ENCODE measurements at places on chromosomes 6 and 20. TPM values are rescaled to one million over a fixed set of nuclear protein-coding genes. Genes with fewer than 3 reads are reported as not detected.
A peak's percentile ranks its signal among the peaks of the same experiment; 100 is the strongest.

GRCh38 chr20:47252879-47253307, 103.6 kb downstream of the ZMYND8 start:
- DNase-seq, result no peak

DNA sequence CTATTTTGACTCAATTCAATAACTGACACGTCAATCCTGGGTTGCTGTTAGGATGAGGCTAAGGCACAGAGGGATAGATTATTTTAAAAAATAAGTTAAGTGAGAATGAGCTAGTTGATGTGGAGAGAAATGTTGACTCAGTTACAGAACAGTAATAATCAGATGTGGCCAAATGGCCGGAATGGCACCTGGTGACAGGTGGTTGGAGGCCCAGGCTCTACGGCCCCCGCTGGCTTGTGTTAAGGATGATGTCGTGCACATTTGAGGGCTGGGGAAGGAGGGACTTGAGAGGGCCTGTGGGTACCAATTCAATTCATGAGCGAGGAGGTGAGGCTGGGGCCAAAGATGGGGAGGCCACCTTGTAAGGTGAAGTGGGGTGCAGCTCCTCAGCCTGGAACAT, 31.7 kb downstream of the APCDD1L start:
- no peak for DNase-seq

DNA sequence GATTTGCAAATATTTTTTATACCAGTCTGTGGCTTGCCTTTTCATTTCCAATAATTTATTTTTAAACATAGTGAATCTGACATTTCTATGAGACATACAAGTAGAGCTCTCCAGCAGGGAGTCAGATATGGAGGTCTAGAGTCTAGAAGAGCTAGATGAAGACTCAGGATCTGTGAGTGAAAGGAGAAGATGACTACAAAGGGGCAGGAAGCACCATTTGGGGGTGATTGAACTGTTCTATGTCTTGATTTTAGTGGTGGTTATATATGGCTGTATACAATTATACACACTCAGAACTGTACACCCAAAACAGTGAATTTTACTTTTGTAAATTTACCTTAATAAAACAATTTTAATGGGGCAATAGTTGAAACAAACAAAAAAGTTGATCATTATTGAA, 127.9 kb upstream of the BACH2 start:
- no peak for DNase-seq

- DNase-seq, result no peak
These were observed 51.8 kb downstream of the SCAND1 start for GRCh38 chr20:35902545-35902941.

- peak; percentile 45 for DNase-seq
These were observed 57.2 kb downstream of the LYRM4 start for GRCh38 chr6:5203546-5203945.

DNA sequence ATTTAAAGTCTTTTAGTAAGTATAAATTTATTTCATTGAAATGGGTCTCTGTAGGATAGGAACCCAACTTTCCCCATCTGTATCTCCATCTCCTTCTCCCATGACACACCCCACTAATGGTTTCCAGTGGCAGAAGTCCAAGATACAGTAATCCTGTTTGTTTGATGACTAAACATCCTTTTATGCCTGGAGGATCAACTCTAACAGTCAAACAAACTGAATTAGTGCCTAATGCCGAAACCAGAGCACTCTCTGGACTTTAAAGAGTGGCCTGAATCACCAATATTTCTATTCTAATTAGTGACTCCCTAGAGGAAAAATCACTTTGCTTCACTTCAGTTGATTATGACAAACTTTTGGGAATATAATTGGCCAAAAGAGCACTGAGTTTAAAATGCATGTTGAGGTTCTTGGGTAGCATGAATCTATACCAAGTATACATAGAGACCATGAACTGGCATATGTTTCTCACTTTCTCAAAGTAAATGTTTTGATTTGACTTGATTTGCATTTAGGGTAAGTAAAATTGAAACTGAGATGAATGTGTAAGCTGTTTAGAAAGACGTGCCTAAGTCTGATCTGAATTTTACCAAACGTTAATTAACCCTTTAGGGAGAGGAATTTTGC, 776.4 kb upstream of the NRSN1 start:
- DNase-seq, result no peak

GRCh38 chr20:44209686-44210405, 725 bp downstream of the OSER1 start:
- DNase-seq, result no peak

- no peak for DNase-seq
These were observed 177.5 kb upstream of the MMS22L start for GRCh38 chr6:97460394-97461080.

- no peak for DNase-seq
These were observed 16.8 kb upstream of the ARID1B start for GRCh38 chr6:156760377-156760776.

Gene LRRC73
- 1.0 TPM for total RNA-seq

All from left ventricle myocardium superior (tissue), 1 donor.